ENCODE measurements at places on chromosomes 1 and 21.
A peak's percentile ranks its signal among the peaks of the same experiment; 100 is the strongest.

GRCh38 chr21:35942211-35943144, 117.8 kb downstream of the SETD4 start:
- no peak for DNase-seq

GRCh38 chr21:46320331-46320801, 3.3 kb downstream of the C21orf58 start:
- no peak for DNase-seq

DNA sequence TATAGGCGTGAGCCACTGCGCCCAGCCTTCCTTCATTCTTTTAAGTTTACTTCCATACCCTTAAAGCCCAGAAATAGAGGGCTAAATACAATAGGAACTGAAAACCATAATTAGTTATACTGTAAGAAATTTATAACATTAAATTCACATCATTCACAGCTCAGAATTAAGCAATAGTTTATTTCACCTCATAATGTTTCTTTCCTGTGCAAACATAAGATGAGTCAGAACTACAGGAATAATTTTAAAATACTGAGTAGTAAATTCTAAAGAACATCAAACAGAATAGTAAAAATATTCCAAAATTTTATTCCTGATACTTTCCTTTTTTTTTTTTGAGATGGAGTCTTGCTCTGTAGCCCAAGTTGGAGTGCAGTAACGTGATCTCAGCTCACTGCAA, 24.1 kb downstream of the POGZ start:
- DNase-seq, result peak; percentile 13

DNA sequence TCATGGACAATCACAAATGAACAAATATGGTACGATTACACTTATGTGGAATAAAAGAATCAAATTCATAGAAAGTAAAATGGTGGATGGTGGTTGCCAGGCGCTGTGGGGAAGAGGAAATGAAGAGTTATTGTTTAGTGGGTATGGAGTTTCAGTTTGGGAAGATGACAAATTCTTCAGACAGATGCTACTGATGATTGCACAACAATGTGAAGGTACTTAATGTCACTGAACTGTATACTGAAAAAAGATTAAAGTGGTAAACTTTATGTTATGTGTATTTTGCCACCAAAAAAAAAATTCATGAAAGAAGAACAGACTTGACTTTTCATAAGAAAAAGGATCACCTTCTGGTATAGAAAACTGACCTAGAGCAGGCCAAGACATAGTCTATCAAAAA, 745.6 kb upstream of the CXADR start:
- DNase-seq, result no peak

- peak; percentile 6 for DNase-seq
Observed at GRCh38 chr1:23422941-23423340, 1.6 kb downstream of the TCEA3 start.

GRCh38 chr1:156594190-156594589, 2.6 kb downstream of the NAXE start:
- DNase-seq, result no peak

DNA sequence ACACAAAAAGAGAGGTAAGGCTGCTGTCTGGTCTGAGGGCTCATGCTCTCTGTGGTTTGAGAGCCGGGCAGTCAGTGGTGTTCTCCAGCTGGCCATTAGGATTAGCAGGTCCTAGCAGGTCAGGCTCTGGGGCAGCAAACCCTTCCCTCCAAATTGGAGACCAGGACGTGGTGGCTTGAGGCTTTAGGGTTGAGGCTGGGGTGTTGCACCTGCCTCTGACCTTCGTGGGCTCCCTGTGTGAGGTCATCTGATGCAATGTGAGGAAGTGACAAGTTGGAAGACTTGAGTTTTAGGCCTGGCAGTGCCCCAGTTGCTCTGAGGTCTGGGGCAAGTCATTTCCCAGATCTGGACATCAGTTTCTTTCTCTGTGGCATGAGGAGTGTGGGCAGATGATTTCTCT, 24.4 kb downstream of the SZRD1 start:
- peak; percentile 16 for DNase-seq

GRCh38 chr1:162420120-162420519, 8.2 kb upstream of the SH2D1B start:
- no peak for DNase-seq

- no peak for DNase-seq
Observed at GRCh38 chr1:184329962-184330868, 56.6 kb upstream of the C1orf21 start.

DNA sequence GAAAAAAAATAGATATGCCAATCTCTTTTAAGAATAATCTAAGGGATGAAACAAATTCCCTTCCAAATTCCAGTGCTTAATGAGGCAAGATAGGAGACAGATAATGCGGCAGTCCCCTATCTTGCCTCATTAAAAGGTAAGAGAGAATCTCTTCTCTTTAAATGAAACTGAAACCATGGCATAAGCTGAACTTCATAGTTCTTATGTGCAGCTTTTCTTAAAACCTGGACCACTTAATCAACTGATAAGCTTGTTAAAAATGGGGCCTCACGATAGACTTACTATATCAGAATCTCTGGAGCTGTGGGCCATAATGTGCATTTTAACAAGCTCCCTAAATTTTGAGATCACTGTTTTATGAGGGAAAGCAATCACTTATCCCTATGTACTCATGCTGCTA, 79.2 kb downstream of the NIBAN1 start:
- DNase-seq, result no peak

GRCh38 chr1:199302554-199302953, 663.7 kb downstream of the PTPRC start:
- no peak for DNase-seq

DNA sequence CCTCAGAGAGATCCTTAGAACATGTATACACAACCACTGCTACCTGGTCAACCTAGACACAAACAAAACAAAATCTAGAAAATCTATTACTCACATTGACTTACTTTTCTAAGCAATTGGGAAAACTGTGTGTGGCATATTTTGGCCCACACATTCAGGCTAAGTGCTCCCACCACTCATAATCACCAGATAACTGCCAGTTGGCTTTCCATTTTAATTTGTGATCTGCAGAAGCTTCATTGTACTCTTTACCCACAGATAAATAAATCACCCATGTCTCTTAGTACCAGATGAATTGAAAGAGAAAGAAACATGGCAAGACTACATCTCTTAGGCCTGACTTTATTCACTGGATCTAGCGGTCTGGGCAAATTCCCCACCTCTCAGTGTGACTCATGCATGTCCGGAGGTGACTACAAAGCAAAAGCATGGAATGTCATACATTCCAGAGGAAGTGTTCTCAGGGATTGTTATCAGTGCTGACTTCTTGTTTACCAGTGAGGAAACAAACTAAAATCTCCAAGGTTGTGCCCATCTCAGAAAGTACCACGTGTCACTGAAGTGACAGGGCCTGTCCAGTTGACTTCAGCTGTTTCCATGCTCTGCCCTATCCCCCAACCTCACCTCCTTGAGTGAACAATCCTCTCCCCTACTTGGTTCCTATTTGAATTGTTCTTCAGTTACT, 52.4 kb upstream of the BCL10 start:
- peak; percentile 99 for DNase-seq

DNA sequence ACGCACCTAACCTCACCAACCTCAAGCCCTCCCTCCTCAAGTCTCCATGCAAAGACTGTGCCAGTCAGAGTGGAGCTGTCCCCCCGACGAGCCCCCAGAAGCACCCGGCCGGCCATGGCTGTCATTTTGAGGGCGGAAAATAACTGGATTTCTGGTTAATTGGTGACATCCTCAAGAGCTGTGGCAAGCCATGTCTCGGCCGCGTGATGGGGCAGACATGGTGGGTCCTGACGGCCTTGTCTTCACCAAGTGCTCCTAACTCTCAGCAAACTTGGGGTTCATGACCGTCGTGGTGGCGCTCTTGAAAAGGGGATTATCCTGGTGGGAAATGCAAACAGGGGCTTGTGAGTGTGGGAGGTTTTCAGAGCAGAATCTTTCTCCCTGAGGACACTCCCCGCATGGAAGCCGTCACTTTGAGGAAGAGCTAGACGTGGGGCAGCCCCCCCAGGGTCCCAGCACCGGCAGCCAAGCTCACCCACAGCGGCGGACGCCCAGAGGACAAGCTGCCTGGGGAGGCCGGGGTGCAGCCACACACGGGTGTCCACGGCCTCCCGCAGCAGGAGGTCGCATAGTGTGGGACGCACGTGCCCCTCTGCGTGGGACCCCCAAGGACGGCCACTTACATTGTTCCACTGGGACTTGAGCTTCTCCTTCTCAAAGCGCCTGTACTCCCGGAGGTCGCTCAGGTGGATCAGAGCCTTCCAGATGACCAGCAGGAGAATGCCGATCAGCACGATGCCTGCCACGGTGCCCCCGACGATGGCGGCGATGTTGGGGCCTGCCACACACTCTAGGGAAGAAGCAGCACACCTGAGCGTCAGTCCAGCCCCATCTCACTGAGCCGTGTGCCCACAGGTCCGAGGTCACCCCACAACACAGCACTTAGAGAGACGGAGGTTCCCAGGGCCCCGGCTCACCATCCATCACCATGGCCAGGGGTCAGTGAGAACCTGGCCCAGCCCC, 12.9 kb upstream of the PTTG1IP start:
- no peak for DNase-seq

DNA sequence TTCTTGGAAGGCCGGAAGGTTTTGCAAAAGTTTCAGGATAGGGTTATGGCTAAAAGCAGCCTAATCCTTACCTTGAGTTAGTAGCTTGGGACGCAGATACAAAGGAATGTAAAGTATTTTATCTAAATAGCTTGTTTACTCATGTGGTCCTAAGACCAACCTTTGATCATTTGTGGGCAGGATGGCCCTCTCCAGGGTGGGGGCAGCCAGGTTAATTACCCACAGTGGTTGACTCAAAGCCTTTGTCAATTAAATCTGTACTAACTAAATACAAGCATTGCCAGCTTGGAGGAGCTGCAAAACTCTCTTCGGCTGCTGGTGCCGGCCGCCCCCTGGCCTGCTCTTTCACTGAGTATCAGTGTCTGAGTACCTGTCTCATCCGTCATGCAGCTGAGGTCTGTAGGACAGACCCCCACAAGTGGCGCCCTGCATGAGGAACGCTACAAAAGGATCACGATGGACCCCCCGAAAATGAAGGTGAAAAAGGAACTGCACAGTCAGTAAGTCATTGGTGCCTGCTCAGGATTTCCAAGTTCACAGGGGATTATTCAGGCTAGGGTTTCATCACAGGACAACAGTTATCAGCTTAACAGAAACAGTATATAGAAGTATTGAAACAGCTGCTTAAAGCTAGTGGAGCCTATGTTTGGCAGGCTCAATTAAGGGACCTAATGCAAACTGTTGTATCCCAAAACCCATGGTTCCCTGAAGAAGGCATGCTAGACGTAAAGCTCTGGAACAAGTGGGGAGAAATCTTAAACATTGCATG, 212.5 kb upstream of the MAP1LC3C start:
- DNase-seq, result no peak

GRCh38 chr1:17310068-17310640, 2.2 kb downstream of the PADI4 start:
- no peak for DNase-seq

GRCh38 chr1:1090424-1091343, 16.6 kb upstream of the RNF223 start:
- no peak for DNase-seq

DNA sequence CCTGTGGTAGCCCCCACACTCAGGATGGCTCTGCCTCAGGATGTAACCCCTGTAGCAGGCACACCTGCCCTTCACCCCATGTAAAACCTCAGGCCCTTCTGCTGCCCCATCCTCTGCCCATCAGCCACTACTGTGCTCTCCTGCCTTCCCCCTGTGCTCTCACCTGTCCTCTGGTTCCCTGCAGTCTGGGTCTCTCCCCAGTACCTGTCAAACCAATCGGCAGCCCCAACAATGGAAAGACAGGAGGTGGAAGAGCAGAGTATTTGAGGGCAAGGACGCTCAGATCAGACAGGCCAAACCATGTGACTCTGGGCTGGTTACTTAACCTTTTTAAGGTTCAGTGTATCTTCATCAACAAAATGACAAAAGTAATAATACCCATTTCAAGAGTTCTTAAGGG, 30.9 kb downstream of the SMIM12 start:
- DNase-seq, result no peak
